ENCODE measurements at places on chromosomes 5 and 9.

GRCh38 chr9:133344071-133344470 lies 3.9 kb downstream of the MED22 start:
- DNase-seq = no peak

GRCh38 chr5:113124265-113124664 lies 147.7 kb downstream of the DCP2 start:
- DNase-seq = no peak

GRCh38 chr9:114169952-114170770 lies 14.8 kb downstream of the COL27A1 start:
- DNase-seq = no peak

DNA sequence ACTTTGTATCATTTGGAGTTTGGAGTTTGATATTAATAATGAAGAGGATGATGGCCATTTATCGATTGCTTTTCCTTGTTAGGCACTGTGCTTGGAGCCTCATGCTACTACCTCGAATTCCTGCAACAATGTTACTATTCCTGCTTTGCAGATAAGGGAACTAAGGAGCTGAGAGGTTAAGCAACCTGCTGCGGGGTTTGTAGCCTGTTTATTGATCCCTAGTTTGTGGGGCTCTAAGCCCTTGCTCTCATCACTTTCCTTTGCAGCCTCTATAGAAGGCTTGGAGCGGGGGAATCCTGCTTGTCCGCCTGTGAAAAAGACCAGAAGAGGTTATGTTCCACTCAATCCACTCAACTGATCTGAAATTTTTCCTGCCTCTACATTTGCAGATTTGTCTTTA lies 15.8 kb downstream of the ARHGEF28 start:
- DNase-seq = no peak

DNA sequence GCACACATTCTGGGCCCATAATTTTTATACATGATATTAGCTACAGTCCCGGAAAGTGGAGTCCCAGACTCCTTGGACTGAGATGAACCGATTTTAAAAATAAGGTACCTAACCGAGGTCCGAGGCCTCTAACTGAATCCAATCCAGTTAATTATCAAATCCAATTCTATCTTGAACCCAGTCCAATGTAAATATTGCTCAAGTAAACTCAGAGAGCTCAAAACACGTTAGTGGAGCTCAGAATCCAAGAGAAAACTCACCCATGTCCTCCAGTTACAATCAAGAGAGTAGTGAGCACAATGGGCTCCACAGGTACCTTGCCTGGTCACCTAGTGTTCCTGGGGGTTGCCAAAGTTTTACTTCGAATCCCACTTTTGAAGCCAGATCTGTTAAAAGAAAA lies 37.9 kb upstream of the DIRAS2 start:
- DNase-seq = no peak

GRCh38 chr5:175824676-175825075 lies 46.7 kb upstream of the CPLX2 start:
- DNase-seq = no peak

DNA sequence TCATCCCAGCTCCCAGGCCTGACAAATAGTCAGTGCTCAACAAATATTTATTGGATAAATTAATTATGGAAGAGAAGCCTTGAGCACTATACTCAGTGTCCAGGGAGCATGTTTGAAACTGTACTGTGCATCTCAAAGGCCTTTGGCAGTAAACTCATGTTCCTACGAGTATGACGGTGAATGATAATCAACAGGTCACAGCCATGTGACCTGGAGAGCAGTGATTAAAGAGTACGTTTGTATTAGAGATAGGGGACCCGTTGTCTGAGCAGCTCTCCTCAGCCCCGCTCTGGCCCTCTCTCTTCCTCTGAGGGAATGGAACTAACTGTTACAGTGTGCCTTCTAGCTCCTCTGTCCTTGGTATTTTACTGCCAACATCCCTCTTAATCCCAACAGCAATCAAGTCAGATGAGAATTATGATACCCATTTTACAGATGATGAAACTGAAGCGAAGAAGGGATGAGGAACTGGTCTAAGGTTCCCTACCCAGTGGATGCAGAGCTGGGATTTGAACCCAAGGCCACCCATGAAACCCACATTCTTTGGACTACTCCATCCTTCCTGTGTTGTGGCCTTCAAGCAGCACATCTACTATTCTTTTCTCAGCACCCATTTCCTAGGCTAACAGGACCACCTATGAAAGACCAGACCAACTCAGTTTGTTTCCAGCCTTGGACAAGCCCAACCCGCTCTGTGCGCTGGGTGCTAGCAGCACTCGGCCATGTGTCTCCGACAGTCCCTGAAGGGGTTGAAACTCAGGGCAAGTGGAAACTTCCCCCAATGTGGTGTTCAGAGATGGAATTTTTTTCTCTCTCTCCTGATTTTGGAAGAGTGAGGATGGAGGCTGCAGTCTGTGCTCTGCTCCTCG lies 34.9 kb downstream of the SPRY4 start:
- no peak for DNase-seq

DNA sequence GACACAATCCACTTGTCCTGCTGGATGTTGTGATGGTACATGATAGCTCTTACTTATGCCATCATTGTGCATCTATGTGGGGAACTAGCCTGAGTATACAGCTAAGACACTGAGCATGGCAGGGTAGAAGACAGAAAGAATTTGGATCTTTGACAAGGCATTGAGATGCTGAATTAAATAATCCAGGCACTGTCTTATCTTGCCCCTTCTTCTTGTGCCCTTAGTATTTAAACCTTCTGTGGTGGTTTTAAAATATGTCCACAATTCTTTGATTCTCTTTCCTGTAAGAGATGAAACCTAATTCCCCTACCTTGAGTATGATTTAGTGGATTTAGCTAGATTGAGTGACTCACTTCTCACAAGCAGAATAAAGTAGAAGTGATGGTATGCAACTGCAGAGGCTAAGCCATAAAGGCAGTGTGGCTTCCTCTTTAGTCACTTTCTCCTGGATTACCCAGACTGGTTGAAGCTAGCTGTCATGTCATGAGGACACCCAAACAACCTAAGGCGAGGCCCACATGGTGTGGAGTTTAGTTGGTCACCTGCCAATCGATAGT lies 174.0 kb upstream of the NREP start:
- DNase-seq = no peak

DNA sequence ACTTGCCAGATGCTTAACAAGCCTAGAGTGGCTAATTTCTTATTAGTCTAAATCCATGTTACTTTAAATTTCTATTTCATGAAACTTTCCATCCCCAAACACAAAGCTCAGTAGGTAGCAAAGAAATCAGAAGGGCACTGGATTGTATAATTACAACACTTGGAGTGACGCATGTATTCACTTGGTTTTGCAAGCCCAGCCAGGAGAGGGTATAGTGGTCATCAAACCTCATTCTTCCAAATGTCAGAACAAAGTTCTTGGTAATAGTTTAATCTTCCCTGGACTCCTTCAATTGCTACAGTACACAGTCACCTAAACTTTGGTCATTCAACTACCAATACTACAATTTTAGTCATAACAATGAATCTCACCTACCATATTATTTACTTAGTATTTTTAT lies 112.1 kb downstream of the SEMA6A start:
- no peak for DNase-seq

DNA sequence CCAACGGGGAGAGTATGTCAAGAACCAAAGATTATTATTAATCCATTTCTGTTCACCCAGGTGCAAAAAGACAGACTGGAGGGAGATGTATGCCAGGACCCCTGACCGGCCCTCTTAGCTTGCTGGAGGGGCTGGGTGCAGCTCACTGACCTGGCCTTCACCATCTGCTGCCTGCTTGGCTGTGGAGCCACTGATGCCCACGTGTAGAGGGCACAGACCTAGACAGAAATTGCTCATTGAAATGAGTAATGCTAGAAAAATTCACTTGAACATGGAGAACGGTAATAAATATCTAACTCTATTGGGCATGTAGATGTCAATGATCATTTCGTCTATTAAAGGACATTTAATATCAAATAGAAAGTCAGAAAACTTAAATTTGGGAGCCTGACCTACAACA lies 58.8 kb upstream of the ERCC6L2 start:
- no peak for DNase-seq

GRCh38 chr5:36365896-36366295 lies 64.2 kb upstream of the RANBP3L start:
- no peak for DNase-seq

DNA sequence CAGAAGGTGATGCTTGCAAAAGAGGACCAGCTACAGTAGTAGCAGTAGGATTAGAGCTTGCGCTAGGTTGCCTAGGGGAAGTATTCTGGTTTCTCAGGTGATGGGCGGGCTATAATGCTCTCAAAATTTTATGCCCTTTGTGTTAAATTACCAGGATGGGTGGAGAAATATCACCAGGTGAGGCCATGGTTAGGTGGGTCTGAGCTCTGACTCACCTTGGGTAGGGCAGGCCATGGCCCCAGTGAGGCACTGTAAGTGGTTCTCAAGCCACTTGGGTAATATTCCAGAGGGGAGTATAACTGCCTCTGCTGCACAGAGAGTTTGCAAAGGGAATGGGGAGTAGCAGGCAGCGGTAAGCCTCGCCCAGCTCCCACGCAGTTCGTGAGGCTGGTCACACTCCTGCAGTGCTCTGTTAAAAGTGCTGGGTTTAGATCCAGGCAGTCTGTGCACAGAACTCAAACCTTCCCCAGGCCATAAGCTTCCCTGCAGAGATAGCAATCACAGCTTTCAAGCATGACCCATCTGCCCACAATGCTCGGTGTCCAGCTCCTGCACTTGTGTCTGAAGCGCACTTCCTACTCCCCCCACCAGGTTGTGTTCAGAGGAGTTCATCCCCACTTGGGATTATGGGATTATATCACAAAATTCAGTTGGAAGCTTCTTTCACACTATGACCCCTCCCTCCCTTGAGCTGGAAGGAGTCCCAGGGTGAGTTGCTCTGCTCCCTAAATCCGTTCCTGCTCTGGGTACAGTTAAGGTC lies 575.0 kb downstream of the CHSY3 start:
- no peak for DNase-seq

DNA sequence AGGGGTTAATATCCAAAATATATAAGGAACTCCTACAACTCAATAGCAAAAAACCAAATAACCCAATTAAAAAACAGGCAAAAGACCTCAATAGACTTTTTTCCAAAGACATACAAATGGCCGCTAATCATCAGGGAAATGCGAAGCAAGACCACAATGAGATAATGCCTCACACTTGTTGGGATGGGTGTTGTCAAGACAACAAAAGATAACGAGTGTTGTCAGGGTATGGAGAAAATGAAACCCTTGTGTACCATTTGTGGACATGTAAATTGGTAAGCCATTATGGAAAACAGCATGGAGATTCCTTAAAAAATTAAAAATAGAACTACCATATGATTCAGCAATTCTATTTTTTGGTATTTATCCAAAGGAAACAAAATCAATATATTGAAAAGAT lies 620.2 kb downstream of the ACTL7B start:
- no peak for DNase-seq

- DNase-seq = no peak
Observed at GRCh38 chr9:18452276-18452675, 21.7 kb upstream of the ADAMTSL1 start.

GRCh38 chr9:121368745-121369144 lies 1.3 kb downstream of the STOM start:
- no peak for DNase-seq

- DNase-seq = no peak
Observed at GRCh38 chr5:159901772-159902171, 14.5 kb upstream of the ADRA1B start.

DNA sequence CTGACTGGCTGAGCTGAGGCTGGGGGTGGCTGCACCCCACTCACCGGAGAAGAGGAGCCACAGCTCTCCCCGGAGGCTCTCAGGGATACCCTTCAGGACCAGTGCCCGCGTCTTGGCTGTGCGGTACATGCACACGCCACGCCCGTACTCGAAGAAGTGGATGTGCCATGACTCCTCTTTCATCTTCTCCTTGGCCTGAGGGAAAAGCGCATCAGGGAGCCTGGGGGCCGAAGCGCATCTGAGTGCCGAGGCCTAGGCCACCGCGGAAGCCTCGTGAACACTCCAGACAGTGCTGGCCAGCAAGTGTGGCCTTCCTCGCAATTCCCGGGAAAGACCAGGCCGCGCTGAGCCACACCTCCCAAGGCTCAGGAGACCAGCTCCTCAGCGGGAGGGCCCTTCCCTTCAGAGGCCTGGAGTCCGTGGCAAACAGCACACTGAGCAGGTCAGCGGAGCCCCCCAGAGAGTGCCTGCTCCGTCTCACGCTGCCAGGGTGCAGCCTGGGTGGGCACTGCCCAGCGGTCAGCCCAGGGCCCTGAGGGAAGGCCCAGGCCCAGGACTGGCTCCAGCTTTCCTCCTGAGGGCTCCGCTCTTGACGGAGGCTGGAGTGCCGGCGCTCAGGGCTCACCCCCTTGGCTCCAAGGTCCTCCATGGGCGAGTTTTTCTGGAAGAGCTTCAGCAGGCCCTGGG lies 20.5 kb upstream of the MRNIP start:
- DNase-seq = no peak

GRCh38 chr5:170431571-170431970 lies 42.4 kb upstream of the KCNMB1 start:
- DNase-seq = no peak

DNA sequence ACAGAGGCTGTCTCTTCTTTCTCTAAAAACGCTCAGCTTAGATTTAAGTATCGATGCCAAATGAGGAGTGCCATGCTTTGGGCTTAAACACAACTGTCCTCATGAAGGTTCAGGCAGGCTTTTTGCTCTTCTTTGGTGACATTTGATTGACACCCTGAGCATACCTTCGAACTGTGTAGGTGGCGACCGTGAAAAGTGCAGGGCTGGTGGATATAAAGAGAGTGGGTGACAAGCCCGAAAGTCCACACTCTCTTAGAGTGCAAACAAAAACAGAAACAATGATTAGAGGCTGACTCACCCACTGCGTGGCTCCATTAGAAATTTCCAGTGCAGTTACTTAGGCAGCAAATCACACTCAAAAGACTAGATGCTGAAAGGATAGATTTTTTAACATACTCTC lies 141.7 kb downstream of the SYK start:
- no peak for DNase-seq

DNA sequence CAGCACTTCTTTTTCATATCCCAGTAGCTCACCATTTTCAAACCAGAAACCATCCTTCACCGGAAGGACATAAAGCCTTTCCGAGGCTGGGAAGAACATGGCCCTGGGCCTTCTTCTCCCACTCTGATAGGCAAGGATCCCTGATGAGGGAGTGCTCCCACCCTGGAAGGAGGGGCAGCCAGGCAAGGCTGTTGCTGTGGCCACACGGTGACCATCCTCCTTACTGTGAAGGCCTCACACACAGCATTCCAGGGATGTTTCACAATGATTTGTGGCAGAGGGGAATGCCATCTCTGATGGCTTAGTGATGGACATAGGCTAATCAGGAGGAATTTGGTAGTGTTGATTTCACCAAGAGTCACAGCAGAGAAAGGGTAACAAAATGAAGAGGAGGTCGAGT lies 130.7 kb downstream of the ADAMTS12 start:
- peak; percentile 11 for DNase-seq

DNA sequence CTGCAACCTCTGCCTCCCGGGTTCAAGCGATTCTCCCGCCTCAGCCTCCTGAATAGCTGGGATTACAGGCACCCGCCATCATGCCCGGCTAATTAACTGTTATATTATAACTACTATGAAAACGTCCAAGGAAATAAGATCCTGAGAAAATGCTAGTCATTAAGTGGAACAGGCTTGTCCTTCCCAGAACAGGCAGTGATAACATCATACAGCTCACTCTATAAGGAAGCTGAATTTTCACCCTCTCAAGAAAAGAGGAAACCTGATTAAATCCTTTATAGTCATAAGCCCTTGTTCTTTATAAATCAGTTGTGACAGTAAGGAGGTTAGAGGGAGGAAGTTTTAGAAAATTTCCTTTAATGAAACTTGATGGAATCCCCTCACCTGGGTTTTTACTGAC lies 163.9 kb upstream of the CLINT1 start:
- no peak for DNase-seq

All from NT2/D1 (cell line).